Inflammatory macrophage treated with lipopolysaccharide for 1 hour (primary cell): ENCODE measurements at places on chromosomes 16 and 17.

- DNase-seq, result no peak
Measured at GRCh38 chr16:5502467-5502869, 404.9 kb upstream of the EEF2KMT start.

DNA sequence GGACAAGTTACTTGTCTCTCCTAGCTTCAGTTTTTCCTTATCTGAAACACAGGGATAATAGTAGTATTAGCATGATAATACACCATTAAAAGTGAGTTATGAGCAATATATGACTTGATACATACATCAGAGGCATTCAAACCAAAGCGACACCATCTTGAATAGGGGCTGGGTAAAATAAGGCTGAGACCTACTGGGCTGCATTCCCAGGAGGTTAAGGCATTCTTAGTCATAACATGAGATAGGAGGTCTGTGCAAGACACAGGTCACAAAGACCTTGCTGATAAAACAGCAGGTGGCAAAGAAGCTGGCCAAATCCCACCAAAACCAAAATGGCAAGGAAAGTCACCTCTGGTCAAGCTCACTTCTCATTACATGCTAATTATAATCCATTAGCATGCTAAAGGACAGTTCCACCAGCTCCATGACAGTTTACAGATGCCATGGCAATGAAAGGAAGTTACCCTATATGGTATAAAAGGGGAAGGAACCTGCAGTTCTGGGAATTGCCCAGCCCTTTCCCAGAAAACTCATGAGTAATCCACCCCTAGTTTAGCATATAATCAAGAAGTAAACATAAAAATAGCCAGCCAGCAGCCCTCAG is 37.2 kb upstream of the HS3ST3A1 start:
- DNase-seq, result peak; percentile 76

- no peak for DNase-seq
Measured at GRCh38 chr17:14269473-14269872, 31.4 kb upstream of the HS3ST3B1 start.

DNA sequence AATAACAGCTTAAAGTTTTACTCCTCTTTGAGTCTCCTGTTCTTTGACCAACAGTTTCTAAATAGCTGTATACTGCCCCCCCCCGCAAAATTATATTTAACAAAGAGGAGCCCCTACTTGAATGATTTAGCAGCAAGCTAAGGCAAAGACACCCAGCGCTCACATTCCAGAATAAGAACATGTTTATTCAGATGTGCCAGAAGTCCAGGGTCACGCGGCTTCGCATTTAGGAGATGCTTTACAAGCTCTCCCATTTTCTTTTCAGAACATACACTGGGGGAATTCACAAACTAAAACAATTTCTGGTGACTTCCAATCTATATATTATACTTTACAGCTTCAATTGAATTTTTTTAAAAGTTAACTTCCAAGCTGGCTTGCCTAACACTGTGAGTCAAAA is 5.3 kb downstream of the PLD6 start:
- no peak for DNase-seq

GRCh38 chr16:87945351-87946042 is 5.7 kb upstream of the BANP start:
- no peak for DNase-seq

DNA sequence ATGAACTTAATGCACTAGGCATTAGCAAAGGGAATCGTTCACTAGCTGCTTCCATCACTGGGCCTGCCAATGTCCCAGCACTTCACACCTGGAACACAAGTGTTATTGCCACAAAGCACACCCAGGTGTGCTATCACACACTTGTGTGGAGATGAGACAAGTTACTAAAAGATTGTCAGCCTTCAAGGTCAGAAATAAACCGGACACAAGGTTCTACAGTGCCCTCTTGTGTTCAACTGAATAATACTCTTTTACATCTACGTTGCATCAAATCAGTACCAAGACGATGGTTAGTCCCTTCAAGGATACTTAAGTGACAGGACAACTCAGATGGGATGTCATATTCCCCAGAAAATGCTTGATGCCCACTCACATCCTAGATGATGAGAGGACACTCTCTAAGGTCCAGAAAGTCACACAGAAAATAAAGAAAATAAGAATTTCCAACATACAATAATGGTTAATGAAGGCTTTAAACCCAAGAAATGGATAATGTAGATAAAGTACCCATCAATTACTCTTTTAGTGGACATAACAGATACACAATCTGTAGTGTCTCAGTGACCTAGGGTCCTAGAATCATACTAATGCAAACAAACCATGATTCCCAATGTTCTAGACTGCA is 16.4 kb upstream of the GLG1 start:
- DNase-seq, result no peak

DNA sequence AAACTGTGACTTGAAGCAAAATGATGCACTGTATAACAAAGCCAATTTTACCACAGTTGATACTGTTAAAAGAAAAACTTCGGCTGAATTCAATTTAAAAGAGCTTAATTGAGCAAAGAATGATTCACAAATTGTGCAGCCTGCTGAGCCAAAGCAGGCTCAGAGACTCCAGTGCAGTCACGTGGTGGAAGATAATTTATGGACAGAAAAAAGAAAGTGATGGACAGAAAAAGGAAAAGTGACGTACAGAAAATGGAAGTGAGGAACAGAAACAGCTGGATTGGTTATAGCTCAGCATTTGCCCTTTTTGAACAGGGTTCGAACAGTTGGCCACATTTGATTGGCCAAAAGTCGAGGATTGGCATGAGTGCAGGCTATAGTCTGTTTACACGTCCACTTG is 25.7 kb downstream of the ZSWIM7 start:
- no peak for DNase-seq

DNA sequence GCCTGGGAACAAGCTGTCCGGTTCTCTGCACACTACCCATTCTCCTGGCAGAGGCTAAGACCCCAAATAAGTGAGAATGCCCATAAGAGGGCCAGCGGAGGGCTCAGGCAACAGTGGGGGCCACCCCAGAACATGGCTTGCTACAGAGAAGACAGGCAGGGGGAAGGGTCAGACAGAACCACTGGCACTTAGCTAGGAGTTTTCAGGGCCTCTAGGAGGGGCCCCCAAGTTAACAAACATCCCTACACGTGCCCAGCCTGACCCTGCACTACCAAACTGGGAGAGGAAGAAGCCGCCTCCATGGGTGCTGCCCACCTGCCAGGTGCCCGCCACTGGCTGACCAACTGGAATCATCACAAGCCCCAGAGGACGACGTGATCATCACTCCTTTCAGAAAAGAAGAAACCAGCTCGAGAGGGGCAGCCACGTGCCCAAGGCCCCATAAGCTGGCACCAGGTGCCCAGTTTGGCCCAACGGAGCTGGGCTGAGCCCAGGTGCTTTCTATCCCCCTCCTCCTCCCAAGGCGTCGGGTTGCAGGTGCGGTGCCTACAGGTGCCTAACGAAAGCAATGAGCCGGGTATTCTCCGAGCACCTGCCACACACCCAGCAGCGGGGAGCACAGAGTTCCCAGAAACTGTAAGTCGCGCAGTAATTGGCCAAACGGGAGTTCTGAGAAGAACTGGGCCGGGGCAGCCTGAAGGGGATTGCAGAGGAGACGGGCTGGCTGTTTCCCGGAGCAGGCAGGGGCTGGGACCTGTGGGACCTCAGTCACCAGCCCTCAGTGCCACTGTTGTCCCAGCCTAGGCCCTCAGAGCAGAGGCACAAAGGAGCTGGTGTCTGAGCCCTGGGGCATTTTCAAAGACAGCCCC is 13.2 kb downstream of the RPH3AL start:
- no peak for DNase-seq

GRCh38 chr16:89748076-89748475 is 26.7 kb downstream of the ZNF276 start:
- DNase-seq, result no peak

GRCh38 chr17:10513299-10514067 is 4.9 kb downstream of the MYH1 start:
- no peak for DNase-seq

- DNase-seq, result no peak
Measured at GRCh38 chr17:17924857-17925250, 47.3 kb downstream of the TOM1L2 start.

DNA sequence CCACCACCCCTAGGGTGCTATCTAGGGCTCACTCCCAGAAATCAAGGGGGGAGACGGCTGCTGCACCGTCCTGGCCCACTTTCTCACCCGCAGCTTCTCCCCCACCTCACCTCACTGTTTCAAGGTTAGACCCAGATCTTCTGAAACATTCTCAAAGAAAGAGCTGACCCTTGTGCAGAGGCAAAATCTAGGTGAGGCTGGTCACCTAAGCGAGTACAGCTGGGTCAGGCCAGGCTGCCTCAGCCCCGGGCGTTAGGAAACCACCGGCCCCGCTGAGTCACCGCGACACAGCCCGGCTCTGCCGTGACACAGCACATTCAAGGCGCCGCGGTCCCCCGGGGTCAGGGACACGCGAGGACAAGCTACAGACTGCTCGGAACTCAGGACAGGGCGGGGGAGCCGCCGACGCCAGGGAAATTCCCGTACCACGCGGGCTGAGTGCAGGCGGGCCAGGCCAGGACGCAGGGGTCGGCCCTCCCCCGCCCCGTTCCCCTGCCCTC is 27.1 kb downstream of the GNPTG start:
- peak; percentile 91 for DNase-seq

- peak; percentile 42 for DNase-seq
Measured at GRCh38 chr17:34596920-34597319, 17.5 kb downstream of the TMEM132E start.

DNA sequence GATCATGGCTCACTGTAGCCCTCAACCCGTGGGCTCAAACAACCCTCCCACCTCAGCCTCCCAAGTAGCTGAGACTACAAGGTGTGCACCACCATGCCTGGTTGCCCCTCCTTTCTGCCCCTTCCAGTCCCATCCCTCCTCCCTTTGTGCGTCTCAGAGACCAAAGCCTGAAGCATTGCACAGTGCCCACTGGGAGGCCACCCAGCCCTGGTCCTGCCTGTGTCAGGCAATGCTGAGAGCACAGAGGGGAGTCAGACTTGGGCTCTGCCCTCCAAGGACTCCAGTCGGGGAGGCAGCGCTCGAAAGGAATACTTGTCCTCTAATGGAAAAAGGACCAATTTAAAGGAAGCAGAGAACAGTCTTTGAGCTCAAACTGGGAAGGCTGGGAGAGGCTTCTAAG is 20.4 kb downstream of the RAI1 start:
- DNase-seq, result no peak

GRCh38 chr17:34143430-34143829 is 111.7 kb upstream of the CCL2 start:
- DNase-seq, result no peak

- no peak for DNase-seq
Measured at GRCh38 chr17:30222721-30223175, 12.7 kb downstream of the SLC6A4 start.

- no peak for DNase-seq
Measured at GRCh38 chr16:85661740-85662481, 26.8 kb downstream of the GINS2 start.

GRCh38 chr16:8919934-8920462 is 37.8 kb downstream of the LITAFD start:
- DNase-seq, result no peak

DNA sequence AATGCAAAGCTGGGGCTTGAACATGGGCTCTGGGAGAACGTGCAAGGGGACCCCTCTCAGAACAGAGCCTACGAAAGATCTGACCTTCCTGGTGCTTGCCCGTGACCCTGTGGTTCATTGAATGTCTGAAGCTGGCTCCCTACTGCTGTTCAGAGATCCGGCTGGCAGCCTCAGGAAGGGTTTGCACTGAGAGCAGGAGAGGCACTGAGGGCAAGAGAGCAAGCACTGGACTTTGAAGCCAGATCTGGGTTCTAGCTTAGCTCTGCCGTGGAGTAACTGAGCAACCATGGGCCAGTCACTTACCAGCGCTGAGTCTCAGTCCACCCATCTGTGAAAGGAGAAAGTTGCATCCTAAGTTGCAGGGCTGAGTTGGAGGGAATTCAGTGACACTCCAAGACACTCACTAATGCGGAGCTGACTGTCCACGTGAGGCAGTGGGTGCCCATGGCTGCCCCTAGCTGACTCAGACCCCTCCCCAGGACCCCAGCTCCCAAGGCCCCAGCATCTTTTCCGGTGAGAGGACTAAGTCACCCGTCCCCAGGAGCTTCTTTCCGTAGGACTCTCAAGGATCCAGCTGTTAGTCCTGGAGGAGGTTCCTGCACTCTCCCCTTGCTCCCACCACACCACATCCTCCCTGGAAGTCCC is 41.3 kb downstream of the BEAN1 start:
- no peak for DNase-seq

- DNase-seq, result no peak
Measured at GRCh38 chr16:22898131-22898530, 84.2 kb downstream of the HS3ST2 start.

DNA sequence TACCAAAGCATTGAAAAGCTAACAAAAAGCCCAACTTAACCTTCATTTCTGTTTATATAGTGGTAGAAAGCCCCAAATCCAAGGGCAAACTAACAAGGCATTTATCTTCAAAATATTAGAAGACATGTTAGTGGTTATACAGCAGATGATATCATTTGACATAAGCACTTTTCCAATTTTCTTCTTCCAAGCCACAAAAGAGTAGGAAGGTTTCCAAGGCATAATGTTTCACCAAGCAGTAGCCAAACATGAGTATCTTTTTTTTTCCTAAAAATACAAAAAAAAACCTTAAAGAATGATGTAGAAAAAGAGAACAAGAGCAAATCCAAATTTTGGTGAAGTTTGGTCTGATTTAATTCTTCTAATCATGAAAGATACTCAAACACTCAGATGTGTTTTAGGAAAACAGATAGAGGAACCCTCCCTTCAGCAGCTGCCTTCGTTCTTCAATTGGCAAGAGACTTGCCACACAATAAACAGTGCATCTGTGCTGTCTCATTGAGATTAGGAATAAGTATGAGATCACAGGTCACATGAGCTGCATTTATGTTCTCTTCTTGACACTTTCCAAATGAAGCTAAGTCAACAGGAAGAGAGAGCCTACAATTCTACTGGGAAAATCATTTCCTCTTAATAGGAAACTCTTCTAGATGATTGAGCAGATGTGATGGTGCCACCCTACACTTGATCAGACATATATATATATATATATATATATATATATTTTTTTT is 106.7 kb downstream of the TTC19 start:
- DNase-seq, result peak; percentile 52

GRCh38 chr17:12637015-12637414 is 28.7 kb upstream of the MYOCD start:
- no peak for DNase-seq

- no peak for DNase-seq
Measured at GRCh38 chr16:65142276-65142675, 20.4 kb upstream of the CDH11 start.

DNA sequence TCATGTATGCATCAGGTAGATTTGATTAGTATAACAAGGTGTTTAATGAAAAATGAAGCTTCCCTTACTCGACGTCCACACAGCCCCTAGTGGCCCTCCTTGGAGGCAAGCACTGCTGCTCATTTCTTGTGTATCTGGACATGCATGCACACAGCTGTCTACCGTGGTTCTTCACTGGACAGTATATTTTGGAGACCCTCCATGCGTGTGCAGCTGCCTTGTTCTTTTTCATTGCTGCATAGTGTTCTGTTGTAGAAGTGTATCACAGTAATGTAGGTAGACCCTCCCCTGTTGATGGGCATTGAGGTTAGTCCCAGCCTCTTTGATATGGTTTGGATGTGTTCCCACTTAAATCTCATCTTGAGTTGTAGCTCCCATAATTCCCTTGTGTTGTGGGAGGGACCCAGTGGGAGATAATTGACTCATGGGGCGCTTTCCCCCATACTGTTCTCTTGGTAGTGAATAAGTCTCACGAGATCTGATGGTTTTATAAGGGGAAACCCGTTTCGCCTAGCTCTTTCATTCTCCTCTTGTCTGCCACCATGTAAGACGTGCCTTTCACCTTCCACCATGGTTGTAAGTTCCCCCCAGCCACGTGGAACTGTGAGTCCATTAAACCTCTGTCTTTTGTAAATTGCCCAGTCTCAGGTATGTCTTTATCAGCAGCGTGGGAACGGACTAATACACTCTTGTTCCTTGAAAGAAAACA is 6.3 kb downstream of the CMIP start:
- peak; percentile 43 for DNase-seq

- no peak for DNase-seq
Measured at GRCh38 chr16:85899444-85899843, 482 bp downstream of the IRF8 start.
